ENCODE measurements at places on chromosomes 1 and 21.

DNA sequence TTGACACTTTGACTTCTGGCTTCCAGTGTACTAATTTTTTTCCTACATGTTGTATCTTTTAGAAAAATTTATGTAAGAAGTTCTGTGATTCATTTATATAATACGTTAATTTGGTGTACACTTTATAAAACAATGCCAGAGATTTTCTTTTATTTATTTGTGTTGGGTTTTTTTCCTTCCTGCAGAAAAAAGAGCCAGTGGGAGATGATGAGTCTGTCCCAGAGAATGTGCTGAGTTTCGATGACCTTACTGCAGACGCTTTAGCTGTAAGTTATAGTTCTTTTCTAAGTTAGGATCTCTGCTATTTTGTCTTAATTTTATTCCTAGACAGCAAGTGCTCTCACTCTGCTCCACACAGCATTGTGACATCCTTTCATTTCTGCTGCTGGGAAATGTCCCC is 14.4 kb downstream of the SARS1 start:
- no peak for DNase-seq

DNA sequence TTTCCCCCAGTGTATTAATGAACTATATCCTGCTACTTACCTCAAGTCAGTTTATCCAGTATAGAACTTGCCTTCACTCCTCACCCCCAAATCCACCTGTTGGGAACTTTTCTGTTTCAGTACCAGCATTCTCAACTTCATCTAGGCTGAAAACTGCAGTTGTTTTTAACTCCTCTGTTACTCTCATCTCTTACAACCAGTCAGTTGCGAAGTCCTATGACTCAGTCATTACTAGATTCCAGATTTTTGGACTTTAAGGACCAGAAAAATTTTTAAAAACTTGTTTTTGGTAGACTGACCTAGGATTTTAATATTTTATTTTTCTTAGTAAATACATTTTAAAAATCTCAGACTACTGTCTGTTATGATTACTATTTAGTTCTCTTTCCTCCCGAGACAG is 8.1 kb downstream of the GNAI3 start:
- peak; percentile 18 for DNase-seq

DNA sequence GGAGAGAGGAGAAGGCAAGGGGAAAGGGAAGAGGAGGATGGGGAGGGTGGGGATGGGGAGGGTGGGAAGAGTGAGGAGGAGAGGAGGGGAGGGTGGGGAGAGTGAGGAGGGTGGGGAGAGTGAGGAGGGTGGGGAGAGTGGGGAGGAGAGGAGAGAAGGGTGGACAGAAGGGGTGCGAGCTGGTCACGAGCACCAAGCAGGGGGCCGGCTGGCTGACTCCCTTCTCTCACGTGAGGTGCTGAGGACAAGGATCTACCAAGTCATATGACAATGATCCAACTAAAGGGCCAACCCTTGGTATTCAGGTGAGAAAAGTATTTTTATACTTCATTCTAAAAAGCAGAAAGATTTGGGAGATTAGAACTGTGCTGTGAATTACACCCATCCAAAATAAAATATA is 51.8 kb downstream of the COQ8A start:
- DNase-seq = no peak

DNA sequence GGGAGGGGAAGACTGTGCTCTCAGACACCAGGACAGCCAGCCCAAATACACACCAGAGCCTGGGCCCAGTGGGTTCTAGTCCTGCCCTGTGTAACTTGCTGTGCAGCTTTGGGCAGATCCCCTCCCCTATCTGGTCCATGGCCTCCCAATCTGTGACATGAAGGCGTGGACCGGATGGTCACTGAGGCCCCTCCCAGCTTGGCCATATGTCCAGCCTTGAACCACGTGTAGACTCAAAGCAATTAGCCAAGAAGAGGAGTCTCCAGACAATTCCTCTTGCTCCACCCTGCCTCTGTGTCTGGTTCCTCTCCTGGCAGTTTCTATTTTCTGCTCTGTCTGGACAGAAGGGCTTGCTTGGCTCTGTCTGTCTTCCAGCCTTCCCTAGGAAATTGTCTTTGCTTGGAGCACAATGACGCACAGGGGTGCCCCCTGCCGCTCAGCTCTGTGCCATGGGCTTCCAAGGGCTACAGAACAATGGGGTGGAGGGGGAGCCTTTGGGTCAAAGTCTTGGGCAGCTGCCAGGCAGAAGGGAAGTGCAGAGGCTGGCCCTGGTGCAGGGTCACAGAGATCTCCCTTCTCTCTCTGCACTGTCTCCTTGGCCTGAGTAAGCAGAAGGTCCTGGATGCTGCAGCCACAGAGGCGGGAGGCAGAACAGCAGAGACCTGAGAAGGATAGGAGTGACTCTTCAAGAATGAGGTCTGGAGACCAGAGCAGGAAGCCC is 66.1 kb downstream of the TENT5C start:
- peak; percentile 36 for DNase-seq

DNA sequence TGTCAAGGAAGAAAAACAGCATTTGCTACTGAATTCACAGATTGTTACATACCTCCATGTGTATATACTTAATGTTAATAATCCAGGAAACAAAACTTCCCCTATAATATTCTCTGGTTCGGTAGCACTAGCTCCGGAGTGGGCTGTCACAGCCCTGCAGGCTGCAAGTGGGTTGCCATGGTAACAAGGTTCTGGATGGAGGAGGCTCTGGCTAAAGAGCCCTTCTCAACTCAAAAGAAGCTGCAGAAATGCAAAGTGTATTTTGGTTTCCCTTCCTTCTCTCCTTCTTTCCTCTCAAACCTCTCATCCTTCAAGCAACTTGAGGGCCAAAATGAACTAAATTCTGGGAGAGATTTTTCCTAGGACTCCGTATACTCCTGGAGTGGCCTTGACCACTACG is 45.2 kb downstream of the ASTN1 start:
- no peak for DNase-seq

- DNase-seq = no peak
Measured at GRCh38 chr1:39907528-39908453, 6.1 kb upstream of the MYCL start.

DNA sequence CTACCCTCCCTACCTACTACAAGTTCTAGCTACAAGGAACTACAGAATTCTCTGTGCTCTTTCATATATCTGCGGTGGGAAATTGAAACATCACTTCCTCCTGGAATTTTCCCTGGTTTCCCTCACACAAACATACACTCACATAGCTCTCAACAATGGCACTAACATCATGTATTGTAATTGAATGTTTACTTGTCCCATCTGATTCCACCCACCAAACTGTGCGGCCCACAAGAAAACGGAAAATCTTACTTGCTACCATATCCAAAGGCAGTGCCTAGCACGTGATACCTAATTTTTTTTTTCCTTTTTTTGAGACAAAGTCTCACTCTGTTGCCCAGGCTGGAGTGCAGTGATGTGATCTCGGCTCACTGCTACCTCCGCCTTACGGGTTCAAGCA is 33.9 kb downstream of the NDC1 start:
- DNase-seq = no peak

DNA sequence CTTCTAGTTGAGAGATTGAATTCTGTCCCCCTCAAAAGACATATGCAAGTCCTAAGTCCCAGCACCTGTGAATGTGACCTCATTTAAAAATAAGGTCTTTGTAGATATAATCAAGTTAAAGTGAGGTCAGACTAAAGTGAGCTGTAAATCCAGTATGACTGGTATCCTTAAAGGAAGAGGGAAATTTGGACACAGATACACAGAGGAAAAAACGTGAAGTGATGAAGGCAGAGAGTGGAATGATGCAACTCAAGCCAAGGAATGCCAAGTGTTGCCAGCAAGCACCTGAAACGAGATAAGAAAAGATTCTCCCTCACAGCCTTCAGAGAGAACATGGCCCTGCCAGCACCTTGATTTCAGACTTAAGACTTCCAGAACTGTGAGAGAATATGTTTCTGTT is 444.7 kb upstream of the VAMP3 start:
- DNase-seq = no peak

DNA sequence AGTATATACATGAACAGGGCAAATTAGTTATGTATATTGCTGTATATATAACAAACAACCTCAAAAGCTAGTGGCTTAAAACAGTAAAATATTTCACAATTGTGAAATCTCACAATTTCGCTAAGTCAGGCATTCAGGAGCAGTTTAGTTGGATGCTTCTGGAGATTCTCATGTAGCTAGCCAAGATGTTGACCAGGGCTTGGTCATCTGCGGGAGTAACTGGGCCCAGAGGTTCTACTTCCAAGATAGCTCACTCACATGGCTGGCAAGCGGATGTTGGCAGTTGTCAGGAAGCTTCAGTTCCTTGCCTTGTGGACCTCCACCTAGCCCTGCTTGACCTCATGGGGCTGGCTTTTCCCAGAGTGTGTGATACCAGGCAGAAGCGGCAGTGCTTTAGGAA is 95.6 kb downstream of the TTC3 start:
- no peak for DNase-seq

- peak; percentile 80 for DNase-seq
Measured at GRCh38 chr1:151539321-151540020, 638 bp upstream of the TUFT1 start.

GRCh38 chr1:235782601-235783000 is 84.1 kb downstream of the LYST start:
- peak; percentile 31 for DNase-seq

DNA sequence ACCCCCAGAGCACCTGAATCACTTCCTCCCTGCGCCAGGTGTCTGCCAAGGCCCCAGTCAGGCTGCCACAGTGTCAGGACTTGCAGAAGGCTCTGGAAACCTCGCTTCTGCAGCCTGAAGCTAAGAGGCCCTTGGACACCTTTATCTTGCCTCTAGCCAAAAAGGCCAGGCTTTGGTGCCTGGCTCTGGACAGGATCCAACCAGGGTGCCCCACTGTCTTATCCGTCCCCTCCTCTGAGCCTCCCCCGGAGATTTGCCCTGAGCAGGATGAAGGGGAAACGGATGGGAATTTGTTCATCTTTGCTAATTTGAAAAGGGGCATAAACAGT is 12.8 kb upstream of the CLSTN1 start:
- DNase-seq = no peak

DNA sequence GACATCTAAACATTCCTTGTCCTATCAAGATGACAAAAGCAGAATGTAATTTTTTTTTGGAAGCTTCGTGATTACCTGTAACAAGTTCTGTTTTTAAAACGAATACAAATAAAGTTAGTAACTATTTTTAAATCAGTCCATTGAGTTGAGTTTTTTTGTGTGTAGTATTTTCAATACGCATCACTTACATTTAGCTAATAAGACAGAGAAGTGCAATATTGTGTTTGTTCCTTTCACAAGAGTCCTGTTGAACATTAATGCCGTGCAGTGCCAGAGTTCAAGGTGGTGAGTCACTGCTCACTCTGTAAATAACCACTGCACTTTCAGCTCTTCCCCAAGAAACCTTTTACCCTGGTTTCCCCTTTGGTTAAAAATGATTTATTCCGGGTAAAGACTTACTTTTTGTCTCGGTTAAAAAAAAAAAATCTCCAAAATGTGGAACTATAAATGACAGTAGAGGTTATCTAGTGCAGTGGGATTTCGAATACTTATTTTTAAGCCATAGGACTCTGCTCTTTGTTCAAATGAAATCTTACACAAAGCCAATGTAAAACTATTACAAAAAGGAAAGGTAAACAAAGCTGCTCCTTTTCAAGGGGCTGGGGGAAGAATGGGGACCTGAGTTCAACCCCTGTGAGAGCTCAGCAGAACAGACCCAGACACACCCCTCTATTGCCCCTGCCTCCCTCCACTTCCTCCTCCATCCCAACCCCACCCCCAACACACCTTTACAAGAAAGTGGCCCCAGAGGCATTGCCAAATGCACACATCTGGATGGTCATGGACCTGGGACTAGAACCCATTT is 14.8 kb upstream of the NCMAP start:
- DNase-seq = peak; percentile 73

GRCh38 chr1:42211224-42211623 is 46.7 kb upstream of the GUCA2A start:
- DNase-seq = peak; percentile 41

GRCh38 chr1:89516055-89516454 is 8.6 kb upstream of the LRRC8B start:
- peak; percentile 52 for DNase-seq

DNA sequence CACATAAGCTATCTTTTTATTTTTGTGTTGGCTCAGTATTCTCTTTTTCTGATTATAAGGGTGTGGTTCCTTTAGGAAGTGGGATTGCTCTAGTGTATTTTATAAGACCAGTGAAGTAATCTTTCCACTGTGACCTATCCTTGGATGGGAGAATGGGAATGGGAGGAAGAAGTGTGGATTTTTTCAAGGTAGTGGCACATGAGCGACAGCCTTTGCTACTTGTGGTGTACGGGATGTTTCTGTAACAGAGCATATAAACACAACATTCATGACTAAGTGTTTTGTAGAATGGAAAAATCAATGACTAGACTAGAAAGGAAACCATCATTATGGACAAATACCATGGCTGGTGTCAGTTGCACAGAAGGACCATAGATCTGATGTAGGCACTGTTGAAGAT is 209.6 kb downstream of the GIPC2 start:
- no peak for DNase-seq

GRCh38 chr1:240363315-240363714 is 248.6 kb downstream of the GREM2 start:
- no peak for DNase-seq

DNA sequence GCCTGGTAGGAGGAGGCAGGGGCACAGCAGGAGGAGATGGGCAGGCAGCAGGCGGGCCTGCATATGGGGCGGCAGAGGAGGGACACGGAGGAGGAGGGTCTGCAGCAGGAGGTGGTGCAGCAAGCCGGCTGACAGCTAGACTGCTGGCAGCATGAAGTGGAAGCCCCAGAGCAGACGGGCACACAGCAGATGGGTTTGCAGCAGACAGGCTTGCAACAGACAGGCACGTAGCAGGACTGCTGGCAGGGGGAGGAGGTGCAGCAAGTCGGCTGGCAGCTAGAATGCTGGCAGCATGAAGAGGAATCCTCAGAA is 615 bp downstream of the KRTAP10-5 start:
- no peak for DNase-seq

DNA sequence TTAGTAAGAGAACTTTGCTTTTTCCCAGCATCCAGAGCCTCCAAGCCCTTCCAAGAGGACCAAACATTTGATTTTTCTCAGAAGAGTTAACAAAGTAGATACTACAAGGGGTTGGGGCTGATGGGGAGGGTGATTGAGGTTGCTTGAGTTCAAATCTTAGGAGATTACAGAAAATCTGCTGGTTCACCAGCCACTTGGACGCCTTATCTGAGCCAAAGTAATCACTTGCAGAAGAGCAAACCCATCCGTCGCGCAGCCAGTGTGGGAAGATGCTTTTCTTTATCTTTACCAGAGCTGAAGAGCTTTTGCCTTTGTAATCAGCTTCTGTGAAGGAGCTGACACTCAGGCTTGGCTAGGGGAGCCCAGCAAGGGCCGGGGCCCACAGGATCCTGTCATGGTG is 91.9 kb upstream of the CTTNBP2NL start:
- DNase-seq = no peak

GRCh38 chr1:185312361-185313138 is 4.5 kb downstream of the IVNS1ABP start:
- DNase-seq = no peak

GRCh38 chr1:2019172-2019543 is at the start of gene GABRD:
GABRD (plus strand) TSS chr1:2019345; CDS start chr1:2019424, 79 bp downstream.
- DNase-seq = no peak

DNA sequence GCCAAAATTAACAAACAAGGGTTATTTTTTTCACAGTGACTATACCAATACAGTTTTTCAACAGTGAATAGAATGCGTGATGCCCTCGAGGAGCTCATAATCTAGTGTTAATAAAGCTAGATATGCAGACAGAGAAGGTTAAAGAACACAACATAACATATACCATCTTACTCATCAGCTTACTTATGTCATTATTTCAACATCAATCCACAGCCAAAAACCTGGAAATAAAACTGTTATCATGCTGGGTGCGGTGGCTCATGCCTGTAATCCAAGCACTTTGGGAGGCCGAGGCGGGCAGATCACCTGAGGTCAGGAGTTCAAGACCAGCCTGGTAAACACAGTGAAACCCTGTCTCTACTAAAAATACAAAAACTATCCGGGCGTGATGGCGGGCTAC is 6.1 kb downstream of the STX6 start:
- DNase-seq = no peak

Data from AG10803 (cell line).